ENCODE measurements at places on chromosomes 5 and 9. TPM values are rescaled to one million over a fixed set of nuclear protein-coding genes. Genes with fewer than 3 reads are reported as not detected.

GRCh38 chr9:83466877-83467276 is 71.3 kb downstream of the FRMD3 start:
- no peak for DNase-seq

DNA sequence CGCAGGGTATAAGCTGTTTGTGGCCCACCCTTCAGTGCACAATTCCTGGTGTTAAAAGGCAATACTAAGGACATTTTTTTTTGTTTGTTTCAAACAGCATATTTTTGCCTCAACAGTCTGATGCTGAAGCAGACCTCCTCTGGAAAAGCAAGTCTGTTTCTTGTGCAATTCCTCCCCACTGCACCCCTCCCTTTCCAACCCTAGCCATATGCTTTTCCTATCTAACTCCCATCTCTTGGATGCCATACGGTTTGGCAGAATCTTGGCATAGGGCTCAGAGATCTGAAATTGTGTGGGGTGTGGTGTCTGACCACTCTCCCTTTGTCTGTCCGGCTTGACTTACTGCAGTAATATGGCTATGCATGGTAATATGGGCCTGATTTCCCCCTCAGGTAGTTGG is 161.6 kb downstream of the TMEM38B start:
- DNase-seq = no peak

DNA sequence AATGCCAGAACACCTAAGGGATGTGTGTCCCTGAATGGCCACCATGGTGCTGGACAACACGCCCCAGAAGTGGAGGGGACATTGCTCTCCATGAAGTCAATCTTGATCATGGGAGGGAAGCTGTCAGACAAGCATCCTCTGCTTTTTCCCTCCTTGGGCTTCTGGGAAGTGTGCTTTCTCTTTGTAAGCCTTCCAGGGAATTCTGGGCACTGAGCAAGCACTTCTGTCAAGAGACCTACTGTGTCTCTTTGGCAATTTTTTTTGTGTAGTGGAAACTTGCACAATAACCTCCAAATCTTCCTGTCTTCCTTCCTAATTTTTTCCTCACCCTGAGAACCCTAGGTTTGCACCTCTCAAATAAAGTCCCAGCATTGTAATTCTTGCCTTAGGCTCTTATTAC is 132.0 kb downstream of the SEC61B start:
- DNase-seq = no peak

- no peak for DNase-seq
These were observed 21.9 kb downstream of the ZNF608 start for GRCh38 chr5:124724357-124725039.

DNA sequence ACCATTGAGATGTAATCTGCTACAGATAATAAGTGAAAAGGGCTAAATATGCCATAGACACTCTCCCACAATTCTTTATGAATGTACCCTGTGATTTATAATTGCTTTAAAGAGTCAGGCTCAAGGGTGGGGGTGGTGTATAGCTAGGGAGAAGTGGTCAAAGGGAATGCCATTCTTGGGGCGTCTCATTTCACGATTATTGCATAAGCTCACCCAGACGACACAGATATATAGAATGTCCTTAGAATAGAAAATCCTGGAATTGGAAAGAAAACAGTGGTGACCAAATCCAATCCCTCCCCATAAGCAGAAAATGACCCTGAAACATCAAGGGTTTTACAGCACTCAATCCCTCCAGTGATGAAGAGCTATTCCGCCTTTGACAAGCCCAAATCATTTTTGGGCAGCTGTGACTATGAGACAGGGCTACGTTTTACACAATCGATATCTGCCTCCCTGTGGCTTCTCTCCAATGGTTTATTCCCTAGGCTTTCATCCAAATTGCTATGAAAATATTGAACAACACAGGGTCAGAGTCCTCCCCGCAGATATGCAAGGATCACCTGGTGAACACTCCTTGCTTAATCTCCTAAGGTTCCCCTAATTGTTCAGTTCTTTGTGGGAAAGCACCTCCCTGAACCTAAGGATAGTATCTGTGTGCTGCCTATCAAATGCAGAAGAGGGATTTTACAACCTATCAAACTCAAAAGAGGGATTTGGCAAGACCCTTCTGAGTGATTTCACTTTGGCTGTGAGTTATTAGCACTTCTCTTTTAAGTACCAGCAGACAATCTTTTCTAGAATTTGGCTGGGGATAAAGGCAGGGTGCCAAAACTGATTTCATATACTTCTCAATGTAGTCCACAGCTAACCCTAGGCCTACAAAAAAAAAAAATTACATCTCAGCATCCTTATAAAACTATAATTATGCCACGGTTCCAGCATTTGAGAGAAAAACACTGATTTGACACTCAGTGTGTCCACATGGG is 144.9 kb upstream of the CDH6 start:
- no peak for DNase-seq

- DNase-seq = no peak
These were observed 18.6 kb downstream of the EQTN start for GRCh38 chr9:27278374-27278773.

DNA sequence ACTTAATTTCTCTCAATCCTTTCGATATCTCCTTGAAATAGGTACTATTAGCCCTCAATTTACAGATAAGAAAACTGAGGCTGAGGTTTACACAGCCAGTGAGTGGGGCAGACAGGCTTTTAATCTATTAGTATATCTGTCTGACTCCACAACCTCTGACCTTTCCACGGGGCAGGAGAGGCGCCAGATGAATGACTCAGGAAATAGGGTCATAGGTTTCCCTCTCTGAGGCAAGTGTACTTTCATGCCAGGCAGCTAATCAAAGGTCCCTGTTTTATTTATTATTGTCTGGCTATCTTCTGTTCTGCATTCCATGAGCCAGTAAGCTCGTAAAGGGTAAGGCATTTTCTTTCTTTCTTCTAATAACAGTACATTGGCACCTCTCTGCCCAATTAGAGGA is 79.6 kb upstream of the KLF4 start:
- DNase-seq = no peak

- no peak for DNase-seq
These were observed 1.9 kb upstream of the NKD2 start for GRCh38 chr5:1006656-1007071.

DNA sequence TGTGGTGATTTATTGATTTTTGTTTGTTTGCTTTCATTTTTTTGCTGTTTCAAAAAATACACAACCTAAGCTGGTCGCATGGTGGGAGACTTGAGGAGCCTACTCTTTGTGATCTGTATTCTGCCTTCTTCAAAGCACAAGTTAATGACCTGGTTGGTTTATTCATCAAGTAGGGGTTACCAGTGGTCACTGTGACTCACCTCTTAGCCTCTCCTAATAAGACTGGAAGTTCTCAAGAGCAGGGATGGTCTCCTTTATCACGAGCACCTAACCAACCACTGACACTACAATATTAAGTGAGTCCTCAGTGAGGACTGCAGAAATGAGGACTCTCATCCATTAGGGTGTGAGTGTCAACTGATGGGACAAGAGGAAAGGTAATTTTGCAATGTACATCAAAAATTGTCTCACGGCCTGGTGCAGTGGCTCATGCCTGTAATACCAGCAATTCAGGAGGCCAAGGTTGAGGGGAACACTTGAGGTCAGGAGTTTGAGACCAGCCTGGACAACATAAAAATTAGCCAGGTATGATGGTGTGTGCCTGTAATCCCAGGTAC is 13.6 kb upstream of the MTMR12 start:
- no peak for DNase-seq

- no peak for DNase-seq
These were observed 91.3 kb upstream of the GPBP1 start for GRCh38 chr5:57082441-57083067.

DNA sequence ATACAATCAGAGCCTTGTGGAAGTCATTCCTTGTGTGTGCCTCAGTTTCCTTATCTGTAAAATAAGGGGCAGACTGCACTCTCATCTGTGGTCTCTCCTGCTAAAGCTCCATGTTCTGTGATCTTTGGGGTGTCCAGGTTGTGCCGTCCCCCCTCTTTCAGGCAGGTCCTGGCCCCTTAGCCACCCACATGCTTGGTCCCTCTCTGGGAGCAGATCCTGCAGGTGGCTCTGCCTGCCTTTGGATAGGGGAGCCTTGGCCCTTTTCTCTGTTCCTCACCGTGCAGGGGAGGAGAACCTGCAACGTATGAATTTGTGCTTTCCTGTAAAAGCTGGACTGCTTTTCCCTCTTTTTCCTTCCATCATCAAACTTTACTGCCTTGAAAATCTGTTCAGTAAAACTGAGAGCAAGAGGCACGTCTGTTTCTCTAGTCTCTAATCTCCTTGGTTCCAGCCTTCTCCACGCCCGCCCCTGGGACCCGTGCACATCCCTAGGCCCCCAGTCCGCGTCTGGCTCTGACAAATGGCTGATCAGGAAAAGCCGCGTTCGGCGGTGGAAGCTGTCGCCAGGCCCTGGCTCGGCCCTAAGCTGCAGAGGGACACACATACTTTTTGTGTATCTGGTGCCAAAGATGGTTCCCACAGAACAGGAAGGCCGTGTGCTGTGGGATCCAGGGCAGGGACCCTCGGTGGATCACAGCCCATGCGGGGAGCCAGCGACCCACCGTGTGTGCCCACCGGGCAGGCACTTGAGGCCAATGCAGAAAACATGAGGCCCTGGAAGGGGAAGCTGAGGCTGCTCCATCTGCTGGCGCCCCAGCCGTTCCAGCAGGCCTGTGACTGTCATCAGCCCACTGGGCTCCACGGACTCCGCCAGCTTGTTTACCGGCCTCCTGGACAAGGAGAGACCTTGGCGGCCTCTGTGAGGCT is 43.4 kb upstream of the COL5A1 start:
- DNase-seq = no peak

DNA sequence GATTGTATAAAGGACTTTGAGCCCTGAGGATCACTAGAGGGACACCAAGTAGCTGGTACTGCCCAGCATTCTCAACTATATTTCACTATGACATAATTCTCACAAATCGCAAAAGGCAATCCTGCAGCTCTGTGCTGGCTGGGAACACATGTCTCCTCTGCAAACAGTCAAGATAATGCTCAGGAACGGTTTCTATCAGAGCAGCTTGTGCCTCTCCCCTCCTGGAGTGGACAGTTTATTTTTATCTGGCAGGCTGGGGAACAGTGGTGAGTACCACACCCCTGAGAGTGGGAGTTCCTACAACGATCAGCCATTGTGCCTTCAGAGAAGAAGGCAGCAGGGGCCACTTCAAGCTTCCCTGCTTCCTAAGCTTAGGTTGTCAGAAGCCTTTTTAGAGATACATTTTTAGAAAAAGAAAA is 65.8 kb downstream of the ERAP1 start:
- DNase-seq = no peak

GRCh38 chr5:133467826-133468463 is 144.4 kb downstream of the FSTL4 start:
- no peak for DNase-seq

DNA sequence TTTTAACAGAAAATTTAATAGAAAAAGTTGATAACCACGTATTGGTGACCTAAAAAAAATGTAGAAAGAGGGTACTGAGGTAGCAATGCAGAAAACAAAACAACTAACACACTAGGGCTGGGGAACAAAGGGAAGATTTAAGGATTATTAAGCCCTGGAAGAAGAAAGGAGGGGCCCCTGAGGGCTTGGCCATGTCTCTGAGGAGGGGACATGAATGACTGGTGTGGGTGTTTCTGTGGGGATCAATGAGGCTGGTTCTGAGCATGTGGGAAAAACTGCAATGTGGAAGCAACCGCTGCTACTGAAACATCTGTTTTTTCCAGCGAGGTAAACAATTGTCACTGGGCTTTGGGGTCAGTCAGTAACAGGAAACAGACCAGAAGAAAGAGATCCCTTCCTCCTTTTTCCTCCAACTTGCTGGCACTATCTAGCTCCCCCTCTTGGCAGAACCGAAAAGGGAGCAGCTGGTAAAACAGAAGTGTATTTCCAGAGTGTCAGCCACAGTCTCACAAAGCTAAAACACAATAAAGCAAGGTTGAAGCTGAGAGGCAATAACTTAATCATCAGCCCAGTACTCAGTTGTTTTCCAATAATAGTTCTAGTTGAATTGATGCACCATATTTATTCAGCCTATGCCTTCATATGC is 48.3 kb downstream of the ATPSCKMT start:
- no peak for DNase-seq

DNA sequence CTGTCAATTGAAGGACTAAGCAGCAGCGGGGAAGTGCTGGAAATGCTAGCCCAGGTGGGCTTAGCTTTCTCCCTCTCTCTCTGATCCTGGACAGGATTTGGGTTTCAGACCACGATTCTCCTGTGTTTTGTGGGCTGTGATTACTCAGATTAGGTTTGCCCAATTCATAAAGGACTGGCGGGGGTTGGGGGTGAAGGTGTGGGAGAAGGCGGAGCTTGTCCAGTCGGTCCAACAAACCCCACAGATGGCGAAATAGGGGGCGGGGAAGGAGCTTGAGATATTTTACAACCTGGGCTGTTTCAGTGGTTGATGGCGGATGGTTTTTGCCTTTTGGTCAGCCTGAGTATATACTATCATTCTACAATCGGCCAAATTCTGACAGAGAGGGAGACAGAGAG is 35.2 kb downstream of the PCDHAC2 start:
- DNase-seq = no peak

DNA sequence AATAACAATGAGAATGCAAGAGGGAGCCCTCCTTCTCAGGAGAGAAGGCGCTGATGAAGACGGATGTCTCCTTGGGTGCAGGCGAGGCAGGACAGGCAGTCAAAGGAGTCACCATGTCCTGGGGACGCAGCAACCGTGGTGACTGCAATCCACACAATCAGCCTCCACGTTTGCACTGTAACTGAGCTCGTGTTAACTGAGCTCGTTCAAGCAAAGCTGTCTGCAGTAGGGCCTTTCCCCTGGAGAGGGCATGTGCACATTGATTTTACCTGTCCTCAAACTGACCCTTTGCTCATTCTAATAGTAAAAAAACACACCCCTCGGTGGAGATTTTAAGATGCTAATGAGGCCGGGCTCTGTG is 2.8 kb downstream of the SARDH start:
- no peak for DNase-seq

GRCh38 chr5:52339285-52339684 is 448.4 kb upstream of the ITGA1 start:
- DNase-seq = no peak

PRRT1B gene
- not detected for total RNA-seq

TEX48 gene
- not detected for total RNA-seq

FAM221B gene
- total RNA-seq = not detected

SLC25A2 gene
- total RNA-seq = 0.73 TPM

PNPLA7 gene
- 6.4 TPM for total RNA-seq

ERAP2 gene
- 41.5 TPM for total RNA-seq

BTNL8 gene
- 0.75 TPM for total RNA-seq

GRM6 gene
- not detected for total RNA-seq

CAMK2A gene
- total RNA-seq = 0.38 TPM

SLIT3 gene
- total RNA-seq = 0.34 TPM
